ENCODE measurements at places on chromosomes 12 and 14. TPM values are rescaled to one million over a fixed set of nuclear protein-coding genes. Genes with fewer than 3 reads are reported as not detected.

- no peaks in the 10 kb centered on the region for H3K36me3 ChIP-seq
- DNase-seq = no peak
- H3K27me3 ChIP-seq = no peaks in the 10 kb centered on the region
- no peak overlapping the region for H3K4me3 ChIP-seq
- H3K4me1 ChIP-seq = no peaks in the 10 kb centered on the region
These were observed 90.7 kb upstream of the PTPRR start for GRCh38 chr12:71011261-71011660.

DNA sequence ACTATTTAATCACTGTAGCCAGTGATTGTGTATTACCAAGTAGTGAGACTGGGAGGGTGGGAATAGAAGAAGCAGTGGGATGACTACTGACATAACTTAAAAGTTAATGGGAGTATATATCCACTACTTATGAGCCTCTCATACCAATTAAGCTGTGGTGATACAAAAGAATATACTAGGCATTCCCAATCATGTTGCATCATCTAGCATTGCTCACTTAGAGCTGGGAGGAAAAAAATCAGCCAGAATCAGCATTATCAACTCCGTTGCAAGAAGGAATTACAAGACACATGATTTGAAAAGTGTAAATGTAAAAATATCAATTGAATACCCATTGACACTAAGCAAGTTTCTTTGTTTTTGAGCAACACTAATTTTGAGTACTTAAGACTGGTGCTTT lies 745 bp upstream of the PPP1R36 start:
- H3K4me1 ChIP-seq = peaks cover 12% of the 10 kb centered on the region
- DNase-seq = no peak
- H3K27ac ChIP-seq = no peak overlapping the region
- no peaks in the 10 kb centered on the region for H3K27me3 ChIP-seq
- no peak overlapping the region for H3K4me3 ChIP-seq

- DNase-seq = peak; percentile 82
- H3K4me1 ChIP-seq = peaks cover 17% of the 10 kb centered on the region
- H3K36me3 ChIP-seq = no peaks in the 10 kb centered on the region
- peak overlapping the region; percentile 73 for H3K4me3 ChIP-seq
- H3K27me3 ChIP-seq = no peaks in the 10 kb centered on the region
- H3K27ac ChIP-seq = peak overlapping the region; percentile 59
These were observed 6.2 kb upstream of the C12orf50 start for GRCh38 chr12:88035271-88035906.

GRCh38 chr14:88128816-88129215 lies 123.9 kb downstream of the GPR65 start:
- H3K27ac ChIP-seq = no peak overlapping the region
- no peak for DNase-seq
- H3K4me3 ChIP-seq = no peak overlapping the region
- no peaks in the 10 kb centered on the region for H3K27me3 ChIP-seq
- peaks cover 16% of the 10 kb centered on the region for H3K4me1 ChIP-seq

The SLC22A17 gene
- 19.5 TPM for total RNA-seq

- no peak for DNase-seq
- peaks cover 6% of the 10 kb centered on the region for H3K4me1 ChIP-seq
- H3K27ac ChIP-seq = no peak overlapping the region
- H3K27me3 ChIP-seq = no peaks in the 10 kb centered on the region
- no peak overlapping the region for H3K4me3 ChIP-seq
- H3K36me3 ChIP-seq = no peaks in the 10 kb centered on the region
These were observed 147.3 kb downstream of the PPM1H start for GRCh38 chr12:62787611-62788010.

DNA sequence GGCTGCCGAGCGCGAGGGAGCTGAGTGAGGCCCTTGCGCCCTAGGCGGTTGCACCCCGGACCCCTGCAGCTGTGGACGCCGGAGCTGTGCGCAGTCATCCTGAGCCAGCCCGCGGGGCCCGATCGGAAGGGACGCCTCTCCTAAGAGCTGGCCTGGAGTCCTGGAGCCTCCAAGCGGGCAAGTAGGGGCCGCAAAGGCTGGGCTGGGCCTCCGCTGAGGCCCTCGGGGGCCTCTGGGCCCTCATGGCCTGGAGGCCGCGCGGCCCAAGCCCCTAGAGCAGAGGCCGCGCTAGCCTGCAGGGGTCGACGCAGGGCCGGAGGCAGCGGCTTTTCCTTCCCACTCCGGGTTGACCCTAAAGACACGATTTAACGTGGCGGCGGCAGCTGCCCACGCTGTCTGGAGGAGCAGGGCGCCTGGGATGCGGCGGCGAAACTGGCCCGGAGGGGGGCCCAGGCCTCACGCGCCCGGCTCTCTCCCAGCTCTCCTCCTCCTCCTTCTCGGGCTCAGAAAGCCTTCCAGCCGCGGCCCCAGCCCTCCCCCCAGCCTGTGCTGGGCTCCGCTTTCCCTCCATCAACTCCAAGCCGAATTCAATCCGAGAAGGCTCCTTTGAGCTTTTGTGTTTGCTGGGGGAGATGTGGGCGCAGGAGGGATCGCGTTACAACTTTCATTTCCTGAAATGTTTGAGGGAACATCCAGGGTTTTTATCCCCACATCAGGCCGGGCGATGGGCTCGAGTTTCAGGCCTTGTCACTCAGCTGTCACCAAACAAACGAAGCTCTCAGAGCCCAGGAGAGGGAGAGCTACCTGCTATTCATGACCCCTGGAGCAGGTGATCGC lies 11.6 kb downstream of the SIX1 start:
- peaks cover 30% of the 10 kb centered on the region for H3K4me1 ChIP-seq
- no peak for DNase-seq
- peaks cover 71% of the 10 kb centered on the region for H3K27me3 ChIP-seq
- H3K36me3 ChIP-seq = no peaks in the 10 kb centered on the region
- H3K4me3 ChIP-seq = no peak overlapping the region
- no peak overlapping the region for H3K27ac ChIP-seq

DNA sequence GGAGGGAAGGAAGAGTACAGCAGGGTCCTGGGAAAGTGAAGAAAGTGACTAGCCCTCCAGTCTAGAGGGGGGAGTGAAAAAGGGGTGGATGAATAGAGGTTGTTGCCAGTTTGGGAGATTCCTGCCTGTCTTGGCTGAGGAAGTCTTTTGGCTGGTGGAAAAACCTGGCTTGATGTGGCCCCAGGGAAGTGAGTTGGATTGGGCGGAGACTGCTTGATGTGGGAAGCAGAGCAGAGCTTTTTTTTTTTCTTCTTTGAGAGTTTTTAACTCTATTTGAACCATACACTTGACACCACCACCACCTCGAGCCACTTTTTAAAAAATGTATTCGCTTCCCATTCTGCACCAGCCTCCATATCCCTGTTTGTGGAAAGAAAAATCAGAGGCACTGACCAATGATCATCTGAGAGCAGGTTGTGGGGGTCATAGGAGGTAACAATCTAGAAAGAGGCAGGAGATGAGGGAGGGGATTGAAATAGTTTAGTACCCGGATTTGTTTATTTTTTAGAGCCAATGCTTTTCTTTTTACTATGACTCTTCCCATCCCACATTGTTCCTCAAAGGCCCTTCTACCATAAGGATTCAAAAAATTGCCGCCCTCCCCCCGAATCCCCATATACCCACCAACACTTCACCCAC lies 690 bp upstream of the DTX3 start:
- peaks cover 25% of the 10 kb centered on the region for H3K4me1 ChIP-seq
- DNase-seq = no peak
- peak overlapping the region; percentile 74 for H3K4me3 ChIP-seq
- H3K27ac ChIP-seq = peak overlapping the region; percentile 52

DNA sequence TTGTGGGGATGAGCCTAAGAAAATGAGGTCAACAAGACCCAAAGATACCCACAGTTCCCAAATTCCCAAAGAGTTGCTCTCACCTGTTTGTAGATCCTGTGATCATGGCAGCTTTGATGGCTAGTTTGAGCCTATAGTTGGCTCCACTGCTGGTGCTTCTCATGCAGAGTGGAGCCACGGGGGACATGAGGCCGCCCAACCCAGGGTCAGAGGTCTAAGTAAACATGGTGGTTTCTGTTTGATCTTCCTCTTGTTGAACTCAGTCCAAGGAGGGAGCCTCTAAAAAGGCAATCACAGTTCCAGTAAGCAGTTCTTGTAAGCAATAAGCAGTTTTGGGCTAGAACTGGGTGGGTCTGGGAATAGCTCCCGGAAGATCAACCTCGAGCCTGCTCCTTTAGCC lies 125.6 kb upstream of the DHRS4 start:
- H3K4me1 ChIP-seq = no peaks in the 10 kb centered on the region
- no peaks in the 10 kb centered on the region for H3K27me3 ChIP-seq
- H3K4me3 ChIP-seq = no peak overlapping the region
- H3K36me3 ChIP-seq = no peaks in the 10 kb centered on the region
- no peak for DNase-seq

The FAR2 gene
- total RNA-seq = 0.53 TPM

DNA sequence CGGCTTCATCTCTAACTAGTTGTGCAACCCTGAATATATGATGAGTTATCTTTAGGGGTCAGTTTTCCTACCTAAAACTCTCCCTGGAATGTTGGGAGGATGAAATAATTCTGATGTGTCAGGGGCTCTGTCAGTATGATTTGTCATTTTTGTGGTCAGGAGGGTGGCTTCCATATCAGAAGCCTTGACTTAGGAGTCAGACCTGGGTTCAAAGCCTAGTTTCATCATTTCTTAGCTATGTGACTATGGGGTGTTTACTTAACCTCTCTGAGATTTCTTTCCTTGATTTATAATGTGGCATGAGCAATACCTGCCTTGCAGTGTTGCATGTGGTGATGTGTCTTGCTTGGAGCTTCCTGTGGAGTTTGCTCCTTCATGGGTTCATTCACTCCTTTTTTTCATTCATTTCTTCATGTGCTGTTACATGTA lies 146.8 kb downstream of the CHST11 start:
- H3K4me3 ChIP-seq = no peak overlapping the region
- H3K27me3 ChIP-seq = no peaks in the 10 kb centered on the region
- peaks cover 34% of the 10 kb centered on the region for H3K4me1 ChIP-seq
- H3K27ac ChIP-seq = no peak overlapping the region
- peaks cover 8% of the 10 kb centered on the region for H3K36me3 ChIP-seq

The CD4 gene
- 134 TPM for total RNA-seq

- peaks cover 8% of the 10 kb centered on the region for H3K4me1 ChIP-seq
- no peaks in the 10 kb centered on the region for H3K36me3 ChIP-seq
- H3K4me3 ChIP-seq = no peak overlapping the region
- no peak for DNase-seq
- H3K27me3 ChIP-seq = peaks cover 47% of the 10 kb centered on the region
- H3K27ac ChIP-seq = no peak overlapping the region
These were observed 11.1 kb upstream of the SMUG1 start for GRCh38 chr12:54199917-54200316.

- no peaks in the 10 kb centered on the region for H3K36me3 ChIP-seq
- no peak overlapping the region for H3K27ac ChIP-seq
- no peaks in the 10 kb centered on the region for H3K27me3 ChIP-seq
- peaks cover 18% of the 10 kb centered on the region for H3K4me1 ChIP-seq
These were observed 27.7 kb upstream of the LTA4H start for GRCh38 chr12:96063046-96063445.

DNA sequence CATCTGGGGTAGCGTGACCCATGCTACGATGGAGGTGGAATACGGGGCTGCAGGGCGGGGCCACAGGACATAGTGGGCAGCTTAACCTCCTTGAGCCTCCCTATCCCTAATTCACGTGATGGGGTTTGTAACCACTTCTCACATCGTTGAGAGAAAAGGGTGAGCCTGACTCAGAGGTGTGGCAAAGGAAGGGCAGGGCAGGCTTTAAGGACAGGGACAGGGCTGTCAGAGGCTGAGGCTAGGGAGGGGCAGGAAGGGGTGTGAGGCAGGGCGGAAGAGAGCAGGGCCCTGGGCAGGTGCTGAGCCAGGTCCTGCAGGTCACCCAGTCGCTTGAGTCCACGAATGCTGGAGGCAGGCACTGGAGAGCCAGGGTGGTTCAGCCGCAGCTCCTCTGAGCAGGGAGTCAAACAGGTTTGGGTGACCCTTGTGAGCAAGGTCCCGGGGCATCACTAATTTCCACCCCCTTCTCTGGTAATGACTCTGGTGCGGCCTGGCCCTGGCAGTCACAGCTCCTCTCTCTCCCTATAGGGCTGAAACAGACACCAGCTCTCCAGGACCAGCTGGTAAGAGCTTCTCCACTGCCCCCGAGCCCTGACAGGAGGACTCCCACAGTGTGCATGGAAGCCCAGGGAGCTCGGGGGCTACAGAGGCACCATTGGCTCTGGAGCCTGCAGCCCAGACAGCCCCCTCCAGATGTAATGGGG lies 7.5 kb upstream of the AQP2 start:
- no peaks in the 10 kb centered on the region for H3K36me3 ChIP-seq
- no peaks in the 10 kb centered on the region for H3K27me3 ChIP-seq
- H3K4me1 ChIP-seq = peaks cover 40% of the 10 kb centered on the region
- no peak overlapping the region for H3K4me3 ChIP-seq
- no peak for DNase-seq

The CFL2 gene
- total RNA-seq = 37.9 TPM

GRCh38 chr14:23249824-23250223 lies 12.1 kb downstream of the RNF212B start:
- no peaks in the 10 kb centered on the region for H3K27me3 ChIP-seq
- H3K36me3 ChIP-seq = no peaks in the 10 kb centered on the region
- DNase-seq = no peak
- no peak overlapping the region for H3K27ac ChIP-seq
- no peak overlapping the region for H3K4me3 ChIP-seq
